Transverse colon (tissue), 4 donors: ENCODE measurements at places on chromosomes 1 and 21. TPM values are rescaled to one million over a fixed set of nuclear protein-coding genes. Genes with fewer than 3 reads are reported as not detected.

Gene MRPL55
- 77.0 TPM for total RNA-seq

Gene RNU1-3
- under 0.01 TPM for total RNA-seq

Gene IL10
- not detected for total RNA-seq

Gene TSPEAR
- not detected for total RNA-seq

Gene SH2D1B
- total RNA-seq: 1.4 TPM
